ENCODE measurements at places on chromosomes 16 and 17.

DNA sequence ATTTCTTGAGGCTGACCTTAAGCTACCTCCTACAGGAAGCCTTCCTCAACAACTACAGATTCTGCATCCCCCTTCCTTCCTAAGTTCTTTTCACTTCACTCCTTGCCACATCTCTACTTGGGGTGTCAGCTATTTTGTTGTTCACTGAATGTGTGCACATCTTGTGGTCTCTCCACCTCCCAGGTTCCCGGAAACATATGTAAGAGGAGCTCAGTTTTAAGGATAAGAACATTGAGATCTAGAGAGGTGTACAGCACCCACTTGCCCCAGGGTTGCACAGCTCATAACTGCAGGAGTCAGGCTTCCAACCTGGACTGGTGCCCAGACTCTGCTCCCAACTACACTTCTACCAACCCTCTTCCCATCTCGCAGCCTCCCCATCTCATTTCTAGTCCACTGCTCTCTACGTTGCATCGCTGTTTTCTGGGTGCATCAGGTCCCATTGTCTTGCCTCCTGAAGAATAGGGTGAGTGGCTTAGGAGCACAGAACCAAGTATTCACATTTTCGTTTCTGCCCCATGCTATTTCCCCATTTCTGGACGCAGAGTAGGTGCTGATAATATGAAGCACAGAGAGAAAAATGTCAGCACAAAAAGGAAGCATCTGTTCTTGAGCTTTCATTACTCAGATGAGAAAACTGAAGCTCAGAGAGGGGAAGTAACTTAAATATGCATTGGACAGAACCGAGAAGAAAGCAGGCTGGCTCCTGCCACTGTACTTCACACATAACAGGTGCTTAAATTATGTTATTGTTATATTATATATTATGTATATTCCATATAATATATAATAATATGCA lies 292.0 kb upstream of the CCL2 start:
- DNase-seq, result no peak

DNA sequence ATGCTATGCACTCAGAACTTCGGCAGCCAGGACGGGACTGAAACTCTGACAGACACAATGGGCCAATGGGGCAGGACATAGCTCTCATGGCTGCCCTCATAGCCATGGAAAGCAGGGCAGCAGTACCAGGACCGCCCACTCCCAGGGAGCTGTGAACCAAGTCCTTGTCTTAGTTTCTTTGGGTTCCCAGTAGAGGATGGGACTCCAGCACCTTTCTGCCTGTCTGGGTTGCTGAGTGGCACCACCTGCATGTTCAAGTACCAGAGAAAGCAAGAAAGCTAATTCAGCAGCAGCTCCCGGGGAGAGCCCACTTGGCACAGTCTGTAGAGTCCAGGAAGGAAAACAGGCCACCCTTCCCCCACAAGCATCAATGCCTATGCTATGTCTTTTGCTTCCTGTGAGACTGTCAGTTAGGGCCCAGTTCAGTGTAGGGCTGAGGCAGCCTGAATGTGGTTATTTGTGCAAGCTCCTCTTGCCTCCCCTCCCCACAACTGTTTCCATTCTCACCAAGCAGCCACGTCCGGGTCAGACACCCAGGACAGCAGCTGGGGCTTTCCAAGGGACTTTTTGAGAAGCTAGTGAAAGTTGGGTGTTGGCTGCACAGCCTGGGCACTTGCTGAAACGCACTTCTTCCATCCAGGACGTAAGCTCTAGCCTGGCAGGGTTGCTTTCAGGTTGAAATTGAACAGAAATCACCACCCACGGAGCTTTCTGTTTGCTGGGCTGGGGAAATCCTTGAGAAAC lies 7.8 kb downstream of the SUPT4H1 start:
- peak; percentile 34 for DNase-seq

DNA sequence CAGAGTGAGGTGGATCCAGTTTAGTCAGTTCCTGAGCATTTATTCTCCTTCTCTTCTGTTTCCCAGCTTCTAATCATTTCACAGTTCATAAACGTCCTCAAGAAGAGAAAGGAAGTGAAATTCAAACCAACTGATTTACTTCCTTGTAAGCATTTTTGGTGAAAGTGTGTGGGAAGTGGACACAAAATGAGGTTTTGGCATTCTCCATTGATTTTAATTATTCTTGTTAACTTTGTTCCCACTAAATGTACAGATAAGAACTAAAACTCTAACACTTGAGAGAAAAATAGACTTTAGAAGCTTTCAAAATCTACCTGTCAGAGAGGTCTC lies 42.7 kb upstream of the CORO6 start:
- no peak for DNase-seq

DNA sequence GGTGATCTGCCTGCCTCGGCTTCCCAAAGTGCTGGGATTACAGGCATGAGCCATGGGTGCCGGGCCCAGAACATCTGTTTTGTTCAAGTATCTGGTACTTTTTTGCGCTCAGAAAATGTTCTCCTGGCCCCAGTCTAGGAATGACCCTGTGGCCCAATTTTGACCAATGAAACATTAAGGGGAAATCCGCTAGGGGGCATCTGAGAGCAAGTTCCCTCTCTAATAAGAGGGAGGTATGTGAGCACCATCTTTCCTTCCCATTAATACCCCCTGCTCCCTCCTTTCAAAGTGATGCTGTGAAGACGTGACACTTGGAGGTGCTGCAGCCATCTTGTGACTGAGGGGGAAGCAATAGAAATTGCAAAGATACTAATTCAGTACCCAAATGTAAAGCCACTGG lies 16.5 kb upstream of the CLEC3A start:
- DNase-seq, result no peak

DNA sequence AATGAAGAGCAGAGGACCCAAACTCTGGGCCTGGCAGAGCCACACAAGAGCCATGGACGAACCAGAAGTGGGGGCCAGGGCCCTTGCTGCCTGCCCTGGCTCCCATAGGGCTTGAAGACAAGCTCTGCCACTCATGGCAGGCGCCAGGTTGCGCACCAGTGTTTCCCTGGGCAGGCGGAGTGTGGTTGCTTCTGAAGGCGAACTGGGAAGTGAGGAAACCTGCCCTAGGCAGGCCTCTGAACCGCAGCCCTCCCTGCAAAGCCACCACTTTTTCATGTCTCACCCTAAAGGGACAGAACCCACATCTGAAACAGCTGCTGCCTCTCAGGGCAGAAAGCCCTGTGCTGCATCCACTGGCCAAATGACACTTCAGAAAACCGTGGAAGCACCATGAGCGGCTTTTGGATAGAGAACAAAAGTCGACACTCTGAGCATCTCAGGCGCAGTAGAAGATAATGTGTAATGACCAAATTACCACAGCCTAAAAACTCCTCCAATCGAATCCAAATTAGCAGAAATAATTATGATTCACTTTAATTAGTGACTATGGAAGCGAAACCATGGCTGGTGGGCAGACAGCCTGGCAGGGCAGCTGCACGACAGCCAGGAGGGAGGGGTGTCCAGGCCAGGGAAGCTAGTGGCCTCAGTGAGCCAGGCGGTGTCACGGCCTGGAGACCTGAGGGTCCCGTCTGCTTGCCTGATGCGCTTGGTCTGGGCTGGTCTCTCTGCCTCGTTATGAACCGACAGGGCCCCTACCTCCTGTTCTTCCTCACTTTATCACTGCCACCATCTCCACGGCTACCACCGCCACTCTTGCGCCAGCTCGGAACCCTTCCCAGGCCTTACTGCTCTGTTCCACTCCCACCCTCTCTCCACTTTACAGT lies 59.1 kb downstream of the PRMT7 start:
- DNase-seq, result no peak

GRCh38 chr17:5555254-5555653 lies 29.1 kb downstream of the NLRP1 start:
- DNase-seq, result no peak

- DNase-seq, result no peak
Measured at GRCh38 chr17:79997011-79997660, 38.5 kb downstream of the TBC1D16 start.

GRCh38 chr17:61856035-61856434 lies 7.3 kb downstream of the BRIP1 start:
- no peak for DNase-seq

GRCh38 chr16:54068212-54068611 lies 218.4 kb downstream of the IRX3 start:
- no peak for DNase-seq

GRCh38 chr17:40075201-40075941 lies 12.6 kb downstream of the THRA start:
- peak; percentile 77 for DNase-seq

GRCh38 chr17:78839235-78839761 lies 1.3 kb downstream of the USP36 start:
- no peak for DNase-seq

- DNase-seq, result no peak
Measured at GRCh38 chr17:6677158-6677831, 25.7 kb downstream of the C17orf100 start.

GRCh38 chr16:6633456-6633855 lies 699.2 kb upstream of the RBFOX1 start:
- no peak for DNase-seq

- DNase-seq, result no peak
Measured at GRCh38 chr16:55214974-55215494, 109.0 kb upstream of the IRX6 start.

DNA sequence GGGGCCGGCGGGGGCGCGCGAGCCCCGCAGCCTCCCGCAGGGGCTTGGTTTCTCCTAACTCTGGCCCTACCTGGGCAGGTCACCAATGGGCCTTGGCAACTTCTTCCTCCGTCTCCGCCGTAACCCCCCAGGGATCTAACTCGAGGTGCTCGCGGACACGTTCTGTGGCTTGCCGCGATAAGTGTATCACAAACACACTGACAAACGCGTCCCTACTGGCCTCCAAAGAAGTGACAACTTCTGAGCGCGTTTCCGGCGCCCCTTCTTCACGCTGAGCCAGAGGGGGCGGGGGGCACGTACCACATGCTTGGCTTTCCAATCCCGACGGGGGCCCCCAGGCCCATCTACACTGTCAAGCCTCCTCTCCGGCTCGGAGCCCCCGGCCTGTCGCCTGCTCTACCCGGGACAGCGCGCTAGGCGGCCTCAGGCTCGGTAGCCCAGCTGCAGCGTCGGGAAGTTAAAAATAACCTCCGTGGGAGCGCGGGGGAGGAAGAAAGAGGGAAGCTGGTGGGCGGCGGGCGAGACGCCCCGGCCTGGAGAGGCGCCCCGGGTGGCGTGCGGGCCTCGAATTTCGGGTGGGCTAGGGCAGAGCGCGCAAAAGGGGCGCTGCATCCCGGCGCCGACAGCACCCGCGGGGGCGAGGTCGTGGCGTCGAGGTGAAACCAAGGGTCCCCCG lies 725 bp upstream of the SPHK1 start:
- DNase-seq, result no peak

GRCh38 chr16:11023262-11024039 lies 79.1 kb downstream of the CLEC16A start:
- DNase-seq, result no peak

GRCh38 chr17:74484066-74484465 lies 17.6 kb downstream of the CD300A start:
- no peak for DNase-seq

DNA sequence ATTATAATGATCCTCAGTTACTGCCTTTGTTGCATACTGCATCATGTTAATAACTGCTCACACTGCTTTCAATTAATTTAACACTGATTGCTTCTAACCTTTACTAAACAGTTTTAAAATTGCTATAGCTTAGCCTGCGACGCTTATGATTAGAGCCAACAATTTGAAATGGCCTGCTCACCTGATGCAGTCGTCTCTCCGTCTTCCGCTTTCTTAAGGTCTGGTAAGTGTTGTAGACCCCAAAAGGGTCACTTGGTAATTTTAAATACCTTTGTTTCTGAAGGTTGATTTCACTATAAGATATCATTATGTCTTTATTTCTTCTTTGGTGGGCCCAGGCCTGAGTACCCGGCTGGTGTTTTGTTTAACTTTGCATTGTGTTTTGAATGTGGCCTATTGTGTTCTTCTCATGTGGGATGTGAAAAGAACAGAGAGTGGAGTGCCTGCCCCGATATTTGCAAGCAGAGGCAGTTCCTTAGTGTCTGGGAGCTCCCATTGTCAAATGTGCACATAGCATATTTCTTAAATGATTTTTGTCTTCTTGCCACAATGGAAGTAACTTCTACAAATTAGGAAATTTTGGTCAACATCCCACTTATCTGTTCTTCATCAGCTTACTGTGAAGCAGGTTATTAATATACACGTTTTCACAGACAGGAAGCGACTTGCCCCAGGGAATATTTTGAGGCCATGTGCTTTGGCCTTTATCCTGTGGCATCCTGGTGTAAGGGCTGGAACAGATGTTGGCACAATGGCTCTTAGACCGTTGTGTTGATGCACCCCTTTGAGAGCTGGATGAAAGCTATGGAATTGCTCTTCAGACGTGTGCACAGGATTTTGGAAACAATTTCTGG lies 2.9 kb downstream of the PHKB start:
- no peak for DNase-seq

DNA sequence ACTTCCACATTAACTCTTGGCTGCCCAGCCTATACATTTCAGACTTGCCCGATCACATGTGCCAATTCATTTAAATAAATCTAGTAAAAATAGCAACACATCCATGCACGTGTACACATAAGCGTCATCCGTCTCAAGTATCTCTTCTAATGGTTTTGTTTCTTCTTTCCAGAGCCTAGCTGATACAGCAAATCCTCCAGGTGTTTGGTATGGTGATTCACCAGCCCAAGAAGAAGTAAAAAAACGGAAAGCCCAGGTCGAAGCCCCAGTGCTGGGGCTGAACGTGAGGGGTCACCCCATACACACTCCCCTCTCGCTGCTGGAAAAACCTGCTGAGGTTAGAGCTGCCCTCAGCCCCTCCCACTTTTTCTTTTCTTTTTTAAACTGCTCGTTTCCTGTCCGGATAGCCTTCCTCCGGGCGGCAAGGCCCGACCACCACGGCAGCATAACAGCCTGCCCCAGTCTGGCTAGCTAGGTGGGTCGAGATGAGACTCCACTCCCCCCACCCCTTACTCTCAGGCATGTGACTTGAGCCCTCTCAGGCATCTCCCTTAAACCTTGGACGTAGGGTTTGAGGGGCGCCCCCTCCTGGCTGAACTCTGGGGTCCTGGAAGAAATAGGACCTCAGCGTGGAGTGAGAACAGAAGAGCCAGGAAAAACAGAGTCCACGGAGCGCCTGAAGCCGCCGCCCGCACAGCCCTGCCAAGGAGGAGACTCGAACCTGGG lies 13.9 kb upstream of the OR1F1 start:
- DNase-seq, result no peak

DNA sequence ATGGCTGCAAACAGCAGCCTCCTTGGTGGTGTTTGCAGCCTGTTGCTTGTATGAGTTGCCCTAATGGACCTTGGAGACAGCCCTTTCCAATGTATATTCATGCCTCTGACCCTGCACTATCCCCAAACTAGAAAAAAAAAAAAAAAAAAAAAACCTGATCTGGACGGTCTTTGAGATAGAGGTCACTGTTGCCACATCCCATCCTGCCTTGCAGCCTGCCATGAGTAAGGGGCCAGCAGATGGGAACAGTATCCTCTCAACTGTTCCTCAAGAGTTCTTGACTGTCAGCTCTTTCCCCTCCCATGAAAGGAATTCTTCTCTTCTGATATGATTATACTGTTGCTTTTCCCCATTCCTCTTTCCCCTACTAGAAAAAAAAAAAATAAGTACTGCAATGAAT lies 152.4 kb downstream of the SSH2 start:
- no peak for DNase-seq

Measured in amygdala (tissue), 56 donors.